ENCODE measurements at places on chromosomes 1 and 21.

GRCh38 chr1:181548497-181548896 lies 65.2 kb downstream of the CACNA1E start:
- no peak for DNase-seq

DNA sequence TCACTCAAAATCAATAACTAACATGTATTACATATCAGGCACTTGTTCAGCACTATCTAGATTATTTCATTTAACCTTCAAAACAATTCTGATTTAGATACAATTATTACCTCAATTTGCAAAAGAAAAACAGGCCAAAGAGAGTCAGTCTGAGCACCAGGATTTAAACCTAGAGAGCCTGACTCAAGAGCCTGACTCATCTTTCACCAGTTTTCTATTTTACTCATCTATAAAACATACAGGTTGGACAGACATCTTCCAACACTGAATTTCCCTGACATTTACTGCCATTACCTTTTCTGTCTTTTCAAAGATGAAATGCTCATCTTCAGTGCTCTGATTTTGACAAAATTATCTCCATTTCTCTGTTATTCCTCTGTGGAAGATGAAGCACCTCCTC lies 116.5 kb downstream of the MRPL39 start:
- DNase-seq, result no peak

GRCh38 chr21:32372755-32373154 lies 20.1 kb downstream of the URB1 start:
- DNase-seq, result no peak

GRCh38 chr1:17095141-17095540 lies 24.1 kb downstream of the PADI2 start:
- DNase-seq, result no peak

DNA sequence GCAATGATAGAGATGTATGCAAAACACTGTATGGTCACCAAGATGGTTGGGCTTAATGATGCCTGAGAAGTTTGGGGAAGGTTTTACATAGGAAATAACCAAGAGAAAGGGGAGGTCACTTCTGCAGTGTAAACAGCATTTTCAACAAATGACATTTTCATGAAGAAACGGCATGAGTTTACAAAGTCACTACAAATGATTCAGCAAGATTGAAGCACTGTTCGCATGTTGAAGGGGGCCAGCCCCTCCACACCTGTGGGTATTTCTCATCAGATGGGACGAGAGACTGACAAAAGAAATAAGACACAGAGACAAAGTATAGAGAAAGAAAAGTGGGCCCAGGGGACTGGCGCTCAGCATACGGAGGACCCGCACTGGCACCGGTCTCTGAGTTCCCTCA lies 234.1 kb upstream of the POGK start:
- DNase-seq, result no peak

- no peak for DNase-seq
These were observed 2.8 kb upstream of the PHLDA3 start for GRCh38 chr1:201471772-201472171.

DNA sequence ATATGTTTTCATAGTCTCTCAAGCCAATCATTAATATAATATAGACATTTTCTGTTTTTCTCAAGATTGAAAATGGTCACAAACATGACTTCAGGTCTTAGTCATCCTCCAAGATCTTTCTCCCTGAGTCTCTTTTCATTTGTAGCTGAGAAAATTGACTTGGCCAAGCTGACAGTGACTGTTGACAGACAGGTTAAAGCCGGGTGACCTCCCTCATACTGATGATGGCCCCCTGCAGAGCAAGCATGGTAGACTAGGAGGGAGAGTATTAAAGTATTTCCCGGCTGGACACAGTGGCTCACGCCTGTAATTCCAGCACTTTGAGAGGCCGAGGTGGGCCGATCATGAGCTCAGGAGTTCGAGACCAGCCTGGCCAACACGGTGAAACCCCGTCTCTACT lies 6.8 kb upstream of the KIAA1614 start:
- no peak for DNase-seq
